ENCODE measurements at places on chromosomes 7 and 10. TPM values are rescaled to one million over a fixed set of nuclear protein-coding genes. Genes with fewer than 3 reads are reported as not detected.

FAM131B gene
- polyA plus RNA-seq = 0.58 TPM

CYP2C18 gene
- polyA plus RNA-seq = 0.07 TPM

DNA sequence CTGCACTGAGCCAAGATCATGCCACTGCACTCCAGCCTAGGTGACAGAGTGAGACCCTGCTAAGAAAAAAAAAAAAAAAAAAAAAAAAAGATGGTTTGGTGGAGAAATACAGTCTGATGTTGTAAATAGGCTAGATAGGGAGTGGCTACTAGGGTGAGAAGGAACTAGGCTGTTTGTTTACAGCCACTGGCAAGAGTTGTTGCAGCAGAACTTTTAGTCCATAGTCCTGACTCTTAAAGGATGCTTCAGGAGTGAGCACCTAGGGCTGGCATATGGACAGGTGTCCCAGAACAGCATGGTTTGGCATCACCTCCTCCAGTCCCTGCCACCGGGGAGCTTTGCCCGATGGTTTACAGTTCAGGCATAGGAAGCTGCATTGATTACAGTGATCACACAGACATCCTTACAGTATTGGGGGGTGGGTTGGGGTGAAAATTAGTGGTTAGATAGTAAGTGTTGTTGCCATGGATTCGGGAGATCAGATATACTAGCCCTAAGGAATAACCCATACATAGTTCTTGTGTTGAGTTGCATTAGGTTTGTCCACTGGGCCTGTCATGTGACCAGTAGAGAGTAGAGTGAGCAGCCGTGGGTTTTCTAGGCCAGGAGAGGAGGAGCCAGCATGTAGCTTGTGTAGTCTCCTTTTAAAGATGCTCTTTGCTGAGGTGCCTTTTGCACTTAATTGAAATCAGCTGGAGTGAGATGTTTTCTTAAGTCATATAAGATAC is 35.9 kb downstream of the ZRANB1 start:
- no peak for DNase-seq

DNA sequence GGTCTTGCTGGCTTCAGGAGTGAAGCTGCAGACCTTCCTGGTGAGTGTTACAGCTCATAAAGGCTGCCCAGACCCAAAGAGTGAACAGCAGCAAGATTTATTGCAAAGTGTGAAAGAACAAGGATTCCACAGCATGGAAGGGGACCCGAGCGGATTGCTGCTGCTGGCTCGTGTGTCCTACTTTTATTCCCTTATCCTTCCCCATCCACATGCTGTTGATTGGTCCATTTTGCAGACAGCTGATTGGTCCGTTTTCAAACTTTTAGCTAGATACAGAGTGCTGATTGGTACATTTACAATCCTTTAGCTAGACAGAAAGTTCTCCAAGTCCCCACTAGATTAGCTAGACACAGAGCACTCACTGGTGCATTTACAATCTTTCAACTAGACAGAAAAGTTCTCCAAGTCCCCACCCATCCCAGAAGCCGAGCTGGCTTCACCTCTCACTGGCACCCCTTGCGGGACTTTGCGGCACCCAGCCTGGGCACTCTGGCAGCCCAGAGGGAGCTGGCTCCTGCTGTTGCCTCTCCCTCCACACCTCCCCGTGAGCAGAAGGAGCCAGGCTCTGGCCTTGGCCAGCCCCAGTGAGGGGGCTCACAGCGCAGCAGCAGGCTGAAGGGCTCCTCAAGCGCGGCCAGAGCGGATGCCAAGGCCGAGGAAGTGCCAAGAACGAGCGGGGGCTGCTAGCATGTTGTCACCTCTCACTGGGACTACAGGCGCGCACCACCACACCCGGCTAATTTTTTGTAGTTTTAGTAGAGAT is 369.6 kb upstream of the POT1 start:
- no peak for DNase-seq

GRCh38 chr7:15503603-15504290 is 58.1 kb downstream of the AGMO start:
- no peak for DNase-seq

SFRP5 gene
- not detected for polyA plus RNA-seq

HOXA9 gene
- polyA plus RNA-seq = 0.03 TPM

DNA sequence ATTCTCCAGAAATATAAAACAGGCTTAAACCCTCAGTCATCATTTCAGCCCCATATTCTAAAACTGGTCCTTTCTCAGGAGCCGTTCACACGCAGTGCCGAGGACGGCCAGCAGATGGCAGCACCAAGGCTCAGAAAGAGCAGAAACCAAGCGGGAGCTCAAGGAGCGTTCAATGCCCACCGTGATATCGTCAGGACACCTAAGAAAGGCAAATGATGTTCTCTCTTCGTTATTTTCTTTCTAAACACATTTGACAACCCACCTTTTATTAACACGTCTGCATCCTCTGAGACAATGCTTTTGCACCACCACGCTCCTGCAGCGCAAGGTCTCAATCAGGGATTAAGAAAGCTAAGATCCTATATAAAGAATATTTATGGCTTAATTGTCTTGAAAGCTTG is 45.7 kb upstream of the RBM33 start:
- peak; percentile 46 for DNase-seq

DNA sequence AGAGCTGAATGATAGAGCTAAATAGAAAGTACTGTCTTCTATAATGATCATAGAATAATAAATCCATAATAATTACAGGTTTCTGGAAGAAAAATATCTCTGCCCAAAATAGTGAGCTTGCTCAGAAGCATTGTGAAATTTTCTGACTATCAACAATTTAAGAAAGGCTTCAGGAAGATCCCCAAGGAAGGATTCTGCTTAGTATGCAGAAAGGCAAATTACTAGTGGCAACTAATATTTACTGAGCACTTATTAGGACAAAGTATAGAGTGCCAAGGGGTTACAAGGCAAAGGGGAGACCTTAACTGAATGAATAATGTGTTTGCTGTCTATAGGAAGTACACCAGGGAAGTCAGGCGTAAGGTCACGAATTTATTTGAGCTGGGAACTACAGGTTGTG is 158.1 kb upstream of the LRRTM3 start:
- no peak for DNase-seq

GRCh38 chr7:44454348-44454747 is 36.1 kb downstream of the NUDCD3 start:
- DNase-seq = no peak

ELN gene
- not detected for polyA plus RNA-seq

- no peak for DNase-seq
Observed at GRCh38 chr10:118701529-118702323, 53.0 kb downstream of the CACUL1 start.

GRCh38 chr10:60434418-60435046 is 44.9 kb upstream of the ANK3 start:
- DNase-seq = peak; percentile 32

DNA sequence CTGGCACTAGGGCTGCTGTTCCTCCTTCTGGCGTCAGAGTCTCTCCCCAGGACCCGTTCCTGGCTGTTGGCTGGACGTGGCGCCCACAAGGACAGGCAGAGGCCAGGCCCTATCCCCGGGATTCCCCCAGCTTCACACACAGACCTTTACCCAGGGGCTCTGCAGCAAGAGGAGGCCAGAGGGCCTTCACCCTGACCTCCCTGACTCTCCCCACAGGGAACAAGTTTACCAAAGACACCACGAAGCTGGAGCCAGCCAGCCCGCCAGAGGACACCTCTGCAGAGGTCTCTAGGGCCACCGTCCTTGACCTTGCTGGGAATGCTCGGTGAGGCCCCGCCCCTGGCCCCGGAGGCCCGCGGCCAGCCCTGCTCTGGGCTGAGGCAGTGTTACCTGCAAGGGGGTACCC is 82.2 kb downstream of the GTF2IRD1 start:
- no peak for DNase-seq

PNLIP gene
- polyA plus RNA-seq = not detected
